Colonic mucosa (tissue), 4 donors: ENCODE measurements at places on chromosomes 7 and 10. TPM values are rescaled to one million over a fixed set of nuclear protein-coding genes. Genes with fewer than 3 reads are reported as not detected.

DNA sequence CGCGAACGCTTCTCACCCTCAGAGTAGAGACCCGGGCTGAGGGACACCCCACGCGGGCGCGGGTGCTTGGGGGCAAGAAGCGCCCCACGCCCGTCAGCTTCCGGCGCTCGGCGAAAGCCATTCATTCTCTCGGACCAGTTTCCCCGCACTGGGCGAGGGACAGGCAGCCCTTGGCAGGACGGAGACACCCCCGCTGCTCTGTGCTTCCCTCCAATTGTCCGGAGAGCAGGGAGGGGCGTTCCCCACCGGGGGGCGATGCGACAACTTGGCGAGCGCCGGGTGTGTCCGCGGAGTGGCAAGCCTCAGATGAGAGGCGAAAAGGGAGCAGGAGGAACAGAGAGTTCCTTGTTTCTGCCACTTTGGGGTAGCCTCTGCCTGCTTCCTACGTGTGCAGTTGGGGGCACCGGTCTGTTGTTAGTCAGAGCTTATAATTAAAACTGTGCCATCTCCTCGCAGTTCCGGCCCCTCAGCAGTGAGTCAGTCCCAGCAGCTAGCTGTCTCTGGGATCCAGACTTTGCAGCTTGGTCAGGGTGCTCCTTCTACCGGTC is 1.7 kb downstream of the GPR158 start:
- no peak for DNase-seq

DNA sequence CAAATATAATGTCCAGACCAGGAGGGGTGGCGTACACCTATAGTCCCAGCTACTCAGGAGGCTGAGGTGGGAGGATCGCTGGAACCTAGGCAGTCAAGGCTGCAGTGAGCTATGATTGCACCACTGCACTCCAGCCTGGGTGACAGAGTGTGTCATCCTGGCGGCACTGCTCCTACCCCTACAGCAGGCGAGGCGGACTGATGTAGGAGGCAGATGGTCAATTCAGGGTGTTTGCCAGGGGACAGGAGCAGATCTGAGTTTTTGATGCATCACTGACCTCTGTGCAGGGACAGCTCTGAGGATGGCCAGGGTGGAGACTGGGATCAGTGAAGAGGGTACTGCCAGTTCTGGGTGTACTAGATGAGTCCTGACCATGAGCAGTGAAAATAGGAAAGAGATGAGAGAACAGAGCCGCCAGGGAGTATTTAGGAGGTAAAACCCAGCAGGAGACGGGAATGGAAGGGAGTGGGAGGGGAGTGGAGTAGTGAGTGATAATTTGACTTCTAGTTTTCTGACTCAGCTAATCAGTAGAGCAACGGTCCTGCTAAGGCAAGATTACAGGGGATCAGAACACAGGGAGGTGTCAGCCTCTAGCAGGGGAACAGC is 75.3 kb downstream of the HIP1 start:
- no peak for DNase-seq

GRCh38 chr7:88647825-88648224 is 111.7 kb upstream of the ZNF804B start:
- no peak for DNase-seq

- DNase-seq: no peak
Measured at GRCh38 chr10:24848195-24848594, 104.2 kb downstream of the PRTFDC1 start.

DNA sequence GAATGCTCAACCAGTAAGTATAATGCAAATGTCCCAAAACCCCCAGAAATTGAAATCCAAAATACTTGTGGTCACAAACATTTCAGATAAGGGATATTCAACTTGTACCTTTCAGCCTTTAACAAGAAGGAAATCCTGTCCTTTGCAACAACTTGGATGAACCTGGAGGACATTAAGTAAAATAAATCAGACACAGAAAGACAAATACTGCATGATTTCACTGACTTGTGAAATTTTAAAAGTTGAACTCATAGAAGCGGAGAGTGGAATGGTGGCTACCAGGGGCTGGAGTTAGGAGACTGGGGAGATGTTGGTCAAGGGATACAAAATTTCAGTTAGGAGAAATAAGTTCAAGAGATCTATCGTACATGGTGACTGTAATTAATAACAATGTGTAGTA is 187.6 kb downstream of the DNAH11 start:
- no peak for DNase-seq

- DNase-seq: no peak
Measured at GRCh38 chr10:86058964-86059363, 307.6 kb downstream of the GRID1 start.

DNA sequence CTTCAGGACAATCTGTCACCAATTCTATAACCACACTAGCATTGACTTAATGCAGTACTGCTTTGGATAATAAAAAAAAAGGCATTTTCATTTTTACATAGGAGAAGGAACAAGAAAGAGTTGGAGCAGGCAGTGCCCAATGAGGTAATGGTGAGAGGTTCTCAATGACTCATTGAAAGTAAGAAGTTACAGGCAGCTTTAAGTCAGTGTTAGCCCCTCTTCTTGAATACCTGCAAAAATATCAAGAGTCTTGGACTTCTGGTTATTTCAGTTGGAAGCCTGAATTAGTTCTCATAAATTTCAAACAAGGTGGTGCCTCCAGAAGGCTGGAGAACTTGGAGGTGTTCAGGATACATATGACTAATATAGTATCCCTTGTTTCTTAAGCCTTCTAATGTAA is 422.5 kb downstream of the HTR7 start:
- no peak for DNase-seq

GRCh38 chr7:123747620-123748141 is 1.1 kb downstream of the WASL start:
- DNase-seq: peak; percentile 81

- DNase-seq: no peak
Measured at GRCh38 chr7:138632826-138633602, 68.1 kb downstream of the SVOPL start.

- peak; percentile 60 for DNase-seq
Measured at GRCh38 chr10:18214691-18215563, 74.7 kb downstream of the CACNB2 start.

- no peak for DNase-seq
Measured at GRCh38 chr10:75109459-75109778, 2.0 kb upstream of the SAMD8 start.

- no peak for DNase-seq
Measured at GRCh38 chr7:143407287-143408251, 1.1 kb downstream of the EPHA1 start.

GRCh38 chr10:128091636-128092210 is 34.5 kb downstream of the MKI67 start:
- DNase-seq: no peak

DNA sequence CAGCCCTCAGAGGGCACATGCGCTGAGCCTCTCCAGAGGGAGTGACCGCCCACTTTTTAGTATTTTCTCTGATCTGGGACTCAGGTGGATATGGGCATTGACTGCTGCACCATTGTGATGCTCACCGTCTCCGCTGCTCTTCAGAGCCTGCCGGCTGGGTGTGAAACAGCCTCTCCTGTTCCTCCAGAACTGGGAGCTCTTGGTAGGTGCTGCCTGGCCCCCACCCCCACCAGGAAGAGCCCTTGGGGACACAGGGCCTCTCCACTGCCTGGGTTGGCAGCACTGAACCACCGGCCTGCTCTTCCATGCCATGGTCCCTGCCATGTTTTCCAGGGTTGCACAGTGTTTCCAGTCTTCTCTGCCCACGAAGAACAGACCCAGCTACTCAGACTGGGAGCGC is 36.3 kb downstream of the ARHGAP22 start:
- no peak for DNase-seq

GRCh38 chr7:86978808-86979506 is 80.5 kb downstream of the ELAPOR2 start:
- no peak for DNase-seq

GRCh38 chr10:33817605-33818004 is 483.1 kb upstream of the NRP1 start:
- DNase-seq: no peak

DNA sequence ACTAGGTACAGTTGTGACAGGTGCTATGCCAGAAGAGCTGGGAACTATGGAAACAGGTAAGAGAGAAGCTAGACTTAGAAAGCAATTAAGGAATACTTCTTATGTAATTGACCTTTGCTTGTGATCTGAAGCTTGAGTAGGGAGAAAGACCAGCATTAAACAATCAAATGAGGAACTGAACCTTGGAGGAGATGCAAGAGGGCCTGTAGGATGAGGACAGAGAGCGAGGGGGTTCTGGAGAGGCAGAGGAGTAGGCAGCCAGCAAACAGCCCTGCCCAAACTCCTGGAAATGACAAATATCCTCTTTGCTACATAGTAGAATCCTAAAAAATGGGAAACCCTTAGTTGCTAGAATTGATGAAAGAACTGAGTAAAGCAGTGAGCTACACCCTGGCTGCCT is 41.6 kb upstream of the FAM204A start:
- DNase-seq: no peak

DNA sequence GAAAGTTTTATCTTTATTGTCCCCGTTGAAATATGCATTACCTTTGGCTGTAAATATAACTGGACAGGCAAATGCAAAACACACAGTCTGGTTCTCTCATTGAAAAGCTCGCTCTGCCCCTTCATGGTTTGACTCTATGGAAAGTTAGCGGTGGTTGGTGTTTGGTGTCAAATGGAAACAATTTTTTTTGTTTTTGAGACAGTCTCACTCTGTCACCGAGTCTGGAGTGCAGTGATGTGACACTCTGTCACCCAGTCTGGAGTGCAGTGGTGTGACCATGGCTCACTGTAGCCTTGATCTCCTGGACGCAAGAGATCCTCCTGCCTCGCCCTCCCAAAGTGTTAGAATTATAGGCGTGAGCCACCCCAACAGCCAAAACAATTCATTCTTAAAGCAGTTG is 149.7 kb downstream of the LRRC4 start:
- DNase-seq: no peak

PRF1 gene
- total RNA-seq: 0.96 TPM

BNIP3 gene
- total RNA-seq: 6.9 TPM

GSTK1 gene
- 272 TPM for total RNA-seq

CELF2 gene
- 34.4 TPM for total RNA-seq

KCND2 gene
- 0.08 TPM for total RNA-seq

NPY4R gene
- total RNA-seq: 9.3 TPM

POLR2J2 gene
- 12.8 TPM for total RNA-seq

EPDR1 gene
- 8.5 TPM for total RNA-seq

FAM25A gene
- total RNA-seq: not detected

DLG5 gene
- 26.1 TPM for total RNA-seq

BTBD16 gene
- total RNA-seq: 0.40 TPM
